GM19239 (cell line): ENCODE measurements at places on chromosomes 4 and X.
A peak's percentile ranks its signal among the peaks of the same experiment; 100 is the strongest.

DNA sequence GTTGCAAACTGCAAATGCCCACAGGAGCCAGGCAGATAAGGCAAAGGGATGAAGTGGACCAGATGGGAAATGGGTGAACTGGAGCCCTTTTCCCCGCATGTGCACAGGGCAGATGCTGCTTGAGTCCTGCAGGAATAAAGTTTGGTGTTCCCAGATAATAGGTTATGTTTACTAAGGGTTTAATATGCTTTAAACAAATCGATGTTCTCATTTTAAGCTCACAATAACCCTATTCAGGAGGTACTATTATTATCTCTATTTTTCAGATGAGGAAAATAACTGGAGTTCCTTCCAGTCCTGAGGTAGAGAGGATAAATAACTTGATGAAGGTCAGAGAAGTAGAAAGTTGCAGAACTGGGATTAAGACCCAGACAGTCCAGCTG is 77.3 kb downstream of the LRRC66 start:
- no peak for DNase-seq

GRCh38 chr4:14906805-14907204 is 95.5 kb upstream of the CPEB2 start:
- no peak for DNase-seq

- DNase-seq, result no peak
These were observed 145.4 kb downstream of the EMCN start for GRCh38 chr4:100372432-100372831.

- DNase-seq, result no peak
These were observed 614.0 kb downstream of the STIM2 start for GRCh38 chr4:27474691-27475090.

DNA sequence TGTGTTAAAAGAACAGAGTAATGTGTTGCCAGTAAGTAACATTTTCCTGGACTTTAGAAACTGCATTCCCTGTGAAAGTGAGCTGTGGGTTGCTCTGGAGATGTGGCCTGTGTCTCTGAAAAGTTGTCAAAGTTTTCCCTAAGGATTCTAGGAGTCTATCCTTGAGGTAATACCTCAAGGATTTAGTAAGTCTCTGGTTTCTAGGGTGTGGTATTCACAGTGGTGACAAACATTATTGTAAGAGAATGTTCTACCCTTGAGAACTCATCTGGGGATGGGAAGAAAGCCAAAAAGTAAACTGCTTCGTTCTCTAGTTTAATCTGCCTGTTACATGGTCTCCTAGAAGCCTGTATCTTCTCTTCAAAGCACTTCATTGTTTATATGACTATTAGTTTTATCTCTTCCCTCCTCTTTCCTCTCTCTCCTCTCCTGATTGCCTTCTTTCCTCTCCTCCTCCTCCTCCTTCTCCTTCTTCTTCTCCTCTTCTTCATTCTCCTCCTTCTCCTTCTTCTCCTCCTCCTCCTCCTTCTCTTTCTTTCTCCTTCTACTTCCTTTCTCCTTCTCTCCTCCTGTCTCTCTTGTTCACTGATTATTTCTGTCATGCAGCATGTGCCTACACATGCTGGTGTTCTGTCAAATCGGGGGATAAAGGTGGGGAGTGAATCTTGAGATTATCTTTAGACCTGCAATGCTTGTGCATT is 321.3 kb downstream of the PTTG2 start:
- no peak for DNase-seq

DNA sequence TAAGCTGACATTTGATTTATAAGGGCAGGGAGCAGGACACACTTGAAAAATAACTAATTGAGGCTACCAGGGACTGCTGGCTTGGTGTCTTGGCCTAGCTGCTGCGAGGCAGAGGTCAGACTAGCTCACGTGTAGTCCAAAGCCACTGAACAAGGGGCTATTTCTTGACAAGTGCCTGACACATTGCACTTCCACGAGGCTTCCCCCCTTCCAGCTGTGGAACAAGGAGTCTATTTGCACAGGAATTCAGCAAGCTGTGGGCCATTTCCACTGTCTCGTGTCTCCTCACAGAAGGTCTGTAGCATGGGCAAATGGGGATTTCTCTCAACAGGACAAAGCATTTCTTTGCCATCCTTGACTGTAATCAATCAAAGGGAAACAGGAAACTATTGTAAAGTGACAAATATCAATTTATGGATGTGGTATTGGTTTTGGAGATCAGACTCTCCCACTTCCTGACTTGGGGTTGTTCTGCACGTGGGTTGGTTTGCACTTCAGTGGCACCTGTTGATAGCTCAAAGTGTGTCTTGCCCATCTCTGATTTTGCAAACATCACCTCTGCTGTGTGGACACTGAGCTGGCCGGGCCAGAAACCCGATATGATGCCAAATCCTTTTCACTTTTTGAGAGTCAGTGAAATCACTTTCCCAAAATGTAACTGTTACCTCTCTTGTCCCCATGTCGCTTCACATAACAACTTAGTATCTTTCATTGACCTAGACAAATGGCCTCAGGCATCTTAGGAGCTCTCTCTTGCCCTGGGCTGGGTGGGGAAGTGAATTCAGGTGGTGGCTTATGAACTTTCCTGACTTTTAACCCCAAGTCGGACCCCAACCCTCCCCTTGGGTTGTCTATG is 107.4 kb upstream of the MAMLD1 start:
- DNase-seq, result no peak

GRCh38 chrX:76428243-76429130 is 977 bp downstream of the MAGEE1 start:
- DNase-seq, result no peak

GRCh38 chrX:20313899-20314298 is 47.2 kb upstream of the RPS6KA3 start:
- DNase-seq, result no peak

DNA sequence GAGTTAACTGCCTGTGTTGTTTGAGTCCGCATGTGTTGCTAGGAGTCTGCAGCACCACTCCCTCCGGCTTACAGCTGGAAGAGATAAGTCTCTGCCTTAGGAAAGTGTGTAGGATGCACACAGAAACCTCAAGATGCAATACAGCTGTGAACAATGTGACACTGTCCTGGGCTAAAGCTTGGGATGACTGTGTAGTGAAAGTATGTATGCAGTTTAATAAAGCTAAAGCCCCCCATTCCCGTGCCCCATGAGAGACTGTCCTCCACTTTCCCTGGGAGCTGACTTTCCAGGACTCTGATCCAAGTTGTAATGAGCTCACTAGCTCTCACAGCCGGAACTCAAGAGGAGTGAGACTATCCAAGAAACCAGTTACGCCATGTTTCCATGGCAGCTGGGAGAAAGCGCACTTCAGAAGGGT is 156.6 kb upstream of the FTHL17 start:
- DNase-seq, result no peak

DNA sequence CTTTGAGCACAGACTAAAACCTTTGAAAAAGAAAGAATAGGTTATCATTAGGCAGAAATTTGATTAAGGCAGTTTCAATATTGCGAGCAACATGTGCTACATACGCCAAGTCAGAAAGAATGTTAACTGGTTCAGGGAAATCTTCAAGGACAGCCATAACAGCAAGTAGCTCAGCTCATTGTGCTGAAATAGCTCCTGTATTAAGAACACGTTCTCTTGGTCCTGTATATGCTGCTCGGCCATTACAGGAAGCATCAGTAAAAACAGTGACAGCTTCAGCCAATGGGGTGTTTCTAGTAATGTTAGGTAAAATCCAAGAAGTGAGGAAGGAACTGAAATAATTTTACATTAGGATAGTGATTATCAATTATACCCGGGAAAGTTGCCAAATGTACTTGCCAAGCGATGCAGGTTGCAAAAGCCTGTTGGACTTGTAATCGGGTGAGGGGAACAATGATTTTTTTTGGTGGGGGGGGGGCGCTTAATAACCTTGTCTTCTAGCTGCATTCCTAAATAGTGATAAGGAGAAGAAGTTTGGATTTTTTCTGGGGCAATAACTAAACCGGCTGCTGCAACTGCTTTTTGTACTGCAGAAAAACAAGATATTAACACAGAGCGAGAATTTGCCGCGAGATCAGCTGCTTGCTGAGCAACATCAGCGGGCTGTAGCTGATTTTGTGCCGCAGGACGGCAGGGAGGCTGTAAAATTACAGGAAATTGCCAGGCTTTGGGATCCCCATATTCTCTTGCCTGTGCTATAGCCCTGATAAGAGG is 49.4 kb upstream of the RASSF6 start:
- DNase-seq, result no peak

GRCh38 chr4:22803512-22803911 is 110.8 kb downstream of the GBA3 start:
- no peak for DNase-seq

- DNase-seq, result no peak
These were observed 353.9 kb downstream of the AFF2 start for GRCh38 chrX:148854306-148854705.

DNA sequence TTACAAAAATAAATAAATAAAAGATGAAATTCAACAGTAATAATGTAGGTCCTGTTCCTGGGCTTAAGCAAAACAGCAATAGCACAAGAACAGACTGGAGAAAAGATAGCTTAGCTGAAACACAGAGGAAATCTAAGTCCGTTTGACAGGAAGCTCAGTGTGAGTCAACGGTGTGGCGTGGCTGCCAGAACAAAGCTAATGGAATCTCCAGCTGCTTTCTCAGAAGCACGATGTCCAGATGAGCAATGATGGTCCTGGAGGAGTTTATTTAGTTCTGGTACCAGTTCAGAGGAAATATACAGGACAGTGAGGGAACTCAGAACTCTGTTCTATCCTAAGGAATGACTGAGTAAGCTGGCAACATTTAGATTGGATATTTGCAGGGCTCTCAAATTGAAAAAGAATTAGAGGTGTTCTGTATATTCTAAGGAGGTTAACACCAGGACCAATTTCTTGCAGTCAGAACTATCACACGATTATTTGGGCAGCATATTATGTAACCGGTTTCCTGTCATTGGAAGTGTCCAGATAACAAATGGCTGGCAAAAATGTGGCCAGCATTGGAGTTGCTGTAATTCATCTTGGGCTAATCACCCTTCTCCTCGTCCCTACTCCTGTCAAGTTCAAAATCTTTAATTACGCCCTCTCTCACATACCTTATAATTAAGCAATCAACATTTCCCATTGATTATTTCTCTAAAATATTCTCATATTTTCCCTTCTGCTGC is 12.7 kb downstream of the GAB3 start:
- DNase-seq, result no peak

DNA sequence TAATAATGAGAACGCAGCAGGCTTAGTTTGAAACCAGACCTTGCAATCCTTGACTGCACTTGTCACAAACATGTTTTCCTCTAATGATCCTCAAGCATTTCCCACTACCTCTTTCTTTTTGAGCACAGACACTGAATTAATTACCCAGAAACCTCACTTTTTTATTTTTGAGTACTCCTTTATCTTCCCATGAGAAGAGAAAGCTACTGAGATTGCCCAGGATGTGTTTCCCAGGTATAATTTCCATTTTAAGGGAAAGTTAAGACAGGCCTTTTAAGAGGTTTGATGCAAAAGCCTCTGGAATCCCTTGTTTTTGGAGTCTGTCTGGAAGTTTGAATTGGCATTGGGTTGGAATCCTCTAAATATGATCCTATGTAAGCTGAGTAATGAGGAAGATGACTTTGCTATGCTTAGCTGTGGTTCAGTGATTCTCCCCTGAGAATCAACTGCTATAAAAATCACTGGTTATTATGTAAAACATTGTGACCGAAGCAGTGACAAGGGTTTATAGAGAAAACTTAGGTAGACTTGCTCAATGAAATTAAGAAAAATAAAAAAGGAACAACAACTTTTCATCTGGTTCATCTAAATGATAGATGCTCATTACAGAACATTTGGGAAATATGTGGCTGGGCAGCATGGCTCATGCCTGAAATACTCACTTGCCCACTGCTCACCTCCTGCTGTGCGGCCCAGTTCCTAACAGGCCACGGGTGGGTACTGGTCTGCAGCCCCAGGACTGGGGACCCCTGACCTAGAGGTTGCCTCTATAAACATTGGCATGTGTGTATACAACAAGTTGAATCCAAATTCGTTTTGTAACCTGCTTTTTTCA is 10.8 kb upstream of the RHOH start:
- DNase-seq, result no peak

DNA sequence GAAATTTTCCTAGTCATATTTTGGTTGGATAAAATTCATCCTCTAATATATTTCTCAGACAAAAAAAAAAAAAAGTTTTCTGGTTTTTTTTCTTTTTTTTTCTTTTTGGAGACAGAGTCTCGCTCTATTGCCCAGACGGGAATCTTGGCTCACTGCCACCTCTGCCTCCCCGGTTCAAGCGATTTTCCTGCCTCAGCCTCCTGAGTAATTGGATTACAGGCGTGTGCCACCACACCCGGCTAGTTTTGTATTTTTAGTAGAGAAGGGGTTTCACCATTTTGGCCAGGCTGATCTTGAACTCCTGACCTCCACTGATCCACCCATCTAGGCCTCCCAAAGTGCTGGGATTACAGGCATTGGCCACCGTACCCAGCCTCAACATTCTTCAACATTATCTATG is 432.7 kb upstream of the PABPC4L start:
- DNase-seq, result no peak

- peak; percentile 1 for DNase-seq
These were observed 168.1 kb downstream of the GLRA2 start for GRCh38 chrX:14697451-14697850.
